ENCODE measurements at places on chromosomes 3 and 15.

DNA sequence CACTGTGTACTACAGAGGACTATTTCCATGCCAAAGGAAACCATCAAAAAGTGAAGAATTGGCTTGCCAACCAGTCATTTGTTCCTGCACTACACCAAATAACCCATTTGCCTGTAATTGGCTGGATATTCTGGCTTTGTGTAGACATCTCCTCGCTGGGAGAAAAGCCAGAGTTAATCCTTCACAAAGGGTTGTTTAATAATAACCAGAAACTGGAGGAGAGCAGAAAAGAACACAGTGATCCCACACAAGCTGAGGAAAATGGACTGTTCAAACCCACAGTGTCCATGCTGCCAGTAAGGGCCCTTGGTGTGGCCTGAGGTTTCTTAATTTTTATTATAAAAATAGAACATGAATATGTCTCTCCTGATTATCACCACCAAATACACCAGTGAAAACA is 294.0 kb downstream of the RORA start:
- no peak for DNase-seq

GRCh38 chr3:115912372-115912771 is 289.1 kb downstream of the GAP43 start:
- DNase-seq, result no peak

- no peak for DNase-seq
Measured at GRCh38 chr3:173411375-173411973, 13.9 kb downstream of the NLGN1 start.

- no peak for DNase-seq
Measured at GRCh38 chr15:98955331-98955730, 52.3 kb downstream of the PGPEP1L start.

- no peak for DNase-seq
Measured at GRCh38 chr3:188262913-188263683, 109.1 kb downstream of the LPP start.

GRCh38 chr3:56985878-56986277 is 74.6 kb upstream of the SPATA12 start:
- DNase-seq, result no peak

GRCh38 chr15:95897651-95898050 is 432.8 kb upstream of the NR2F2 start:
- DNase-seq, result no peak

DNA sequence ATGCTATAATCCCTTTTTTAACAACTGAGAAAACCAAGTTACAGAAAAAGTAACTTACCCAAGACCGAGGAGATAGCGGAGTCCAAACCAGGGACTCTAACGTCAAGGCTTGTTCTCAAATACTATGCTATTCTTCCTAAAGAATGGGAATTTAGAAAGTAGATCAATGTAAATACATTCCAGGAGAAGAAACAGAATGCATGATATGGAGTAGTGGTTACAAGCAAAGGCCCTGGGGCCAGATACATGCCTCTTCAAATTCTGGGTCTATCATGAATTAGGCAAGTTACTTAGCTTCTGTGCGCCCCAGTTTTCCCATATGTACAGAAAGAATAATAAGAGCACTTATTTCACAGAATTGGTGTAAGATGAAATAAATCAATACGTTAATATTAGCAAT is 102.0 kb upstream of the CHMP2B start:
- DNase-seq, result no peak

DNA sequence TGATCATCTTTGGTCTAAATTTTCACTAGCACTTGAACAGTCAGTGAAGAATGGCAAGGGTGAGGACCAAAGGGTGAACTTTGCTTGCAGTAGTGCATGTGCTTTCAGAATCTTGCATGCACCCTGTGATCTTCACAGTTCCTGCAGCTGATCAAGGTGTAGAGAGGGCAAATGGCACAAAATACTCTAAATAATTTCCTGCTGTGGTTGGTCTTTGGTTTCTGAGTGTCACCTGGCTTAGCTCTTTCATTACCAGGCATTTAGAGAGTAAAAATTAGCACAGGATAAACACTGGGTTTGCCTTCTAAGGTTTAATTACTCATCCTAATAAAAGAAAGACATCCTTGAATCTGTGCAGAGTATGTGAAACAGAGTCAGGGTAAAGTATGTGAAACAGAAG is 11.4 kb downstream of the TIPARP start:
- DNase-seq, result no peak

GRCh38 chr3:192273001-192273696 is 454.2 kb downstream of the FGF12 start:
- DNase-seq, result no peak

- no peak for DNase-seq
Measured at GRCh38 chr15:77042955-77043920, 27.7 kb downstream of the TSPAN3 start.

GRCh38 chr15:81575436-81576123 is 201.6 kb upstream of the TMC3 start:
- DNase-seq, result no peak

GRCh38 chr3:30350901-30351300 is 255.5 kb upstream of the TGFBR2 start:
- no peak for DNase-seq

- DNase-seq, result no peak
Measured at GRCh38 chr15:74316141-74316540, 51.3 kb downstream of the CYP11A1 start.

DNA sequence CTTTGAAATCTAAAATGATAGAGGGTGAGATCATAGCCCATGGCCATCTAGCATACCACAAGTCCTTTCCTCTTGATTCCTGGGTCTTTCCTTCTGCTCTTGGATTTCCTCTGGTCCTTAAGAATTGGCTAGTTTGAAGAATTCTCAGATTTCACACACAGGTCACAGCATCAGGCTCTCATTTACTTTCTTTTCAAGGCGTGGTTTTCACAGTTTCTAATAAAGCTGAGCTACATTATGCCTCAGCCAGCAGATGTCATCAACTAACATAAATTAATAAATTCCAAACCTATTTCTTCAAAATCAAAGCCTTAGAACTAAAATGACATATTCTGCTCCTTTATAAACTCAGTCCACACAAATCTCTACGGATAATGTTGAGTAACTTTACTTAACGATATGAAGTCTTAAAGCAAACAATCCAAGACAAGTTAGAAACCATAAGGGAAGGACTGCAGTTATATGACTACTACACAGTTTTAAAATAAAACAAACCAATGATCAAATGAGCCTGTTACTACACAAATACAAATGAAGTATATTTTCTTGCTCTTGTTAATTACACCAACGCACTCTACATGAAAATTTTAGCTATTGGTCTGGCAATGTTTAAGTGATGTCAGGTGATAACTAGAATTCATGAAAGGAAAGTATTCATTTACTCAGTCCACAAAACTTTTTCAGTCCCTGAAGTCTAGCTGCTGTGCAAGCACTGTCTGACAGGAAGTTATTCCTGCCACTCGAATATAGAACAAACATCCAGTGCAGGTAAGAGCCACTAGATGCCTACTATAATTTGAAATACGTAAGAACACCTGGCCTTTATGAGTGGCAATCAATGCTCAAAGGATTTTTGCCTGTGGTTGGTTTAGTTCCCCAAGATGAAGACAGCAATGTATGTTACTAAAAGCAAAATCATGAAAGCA is 9.2 kb downstream of the CCDC14 start:
- DNase-seq, result peak; percentile 49

DNA sequence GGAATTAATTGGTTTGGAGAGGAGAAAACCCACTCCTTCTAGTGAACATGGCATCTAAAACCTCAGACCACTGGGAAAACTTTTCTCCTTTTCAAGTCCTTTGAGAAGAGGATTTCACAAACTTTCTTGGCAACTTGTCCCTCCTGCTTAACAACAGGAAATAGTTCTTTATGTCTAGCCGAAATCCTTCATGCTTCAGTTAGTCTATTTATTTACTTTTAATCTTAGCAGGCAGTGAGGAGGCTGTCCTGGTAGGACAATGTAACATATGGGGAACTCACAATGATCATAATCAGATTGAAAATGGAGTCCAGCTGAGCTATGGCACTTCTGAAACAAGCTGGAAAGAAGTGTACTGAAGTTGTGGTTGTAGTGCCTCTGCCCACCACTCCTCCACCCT is 50.6 kb downstream of the KY start:
- no peak for DNase-seq

GRCh38 chr15:42549032-42549491 is 424 bp downstream of the HAUS2 start:
- DNase-seq, result no peak

DNA sequence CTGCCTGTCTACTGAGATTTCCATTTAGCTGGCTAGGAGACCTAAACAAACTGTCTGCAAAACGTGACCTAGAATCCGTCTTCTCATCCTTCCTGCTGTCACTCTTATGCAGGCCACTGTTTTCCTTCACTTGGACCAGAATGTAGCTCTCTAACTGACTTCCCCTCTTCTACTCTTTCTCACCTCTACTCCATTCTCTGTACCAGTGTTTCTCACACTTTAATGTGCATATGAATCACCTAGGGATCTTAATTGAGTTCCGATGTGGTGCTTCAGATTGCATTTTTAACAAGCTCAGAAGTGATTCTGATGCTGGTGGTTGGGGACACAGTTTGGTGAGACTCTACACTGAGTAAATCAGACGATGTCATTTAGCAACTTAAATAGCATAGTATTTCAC is 1.6 kb upstream of the GBE1 start:
- DNase-seq, result no peak

GRCh38 chr15:77239882-77240608 is 169.1 kb upstream of the TSPAN3 start:
- DNase-seq, result no peak

- no peak for DNase-seq
Measured at GRCh38 chr3:56856752-56857151, 55.0 kb upstream of the ARHGEF3 start.

- peak; percentile 20 for DNase-seq
Measured at GRCh38 chr3:135456108-135456790, 509.3 kb upstream of the PPP2R3A start.

DNA sequence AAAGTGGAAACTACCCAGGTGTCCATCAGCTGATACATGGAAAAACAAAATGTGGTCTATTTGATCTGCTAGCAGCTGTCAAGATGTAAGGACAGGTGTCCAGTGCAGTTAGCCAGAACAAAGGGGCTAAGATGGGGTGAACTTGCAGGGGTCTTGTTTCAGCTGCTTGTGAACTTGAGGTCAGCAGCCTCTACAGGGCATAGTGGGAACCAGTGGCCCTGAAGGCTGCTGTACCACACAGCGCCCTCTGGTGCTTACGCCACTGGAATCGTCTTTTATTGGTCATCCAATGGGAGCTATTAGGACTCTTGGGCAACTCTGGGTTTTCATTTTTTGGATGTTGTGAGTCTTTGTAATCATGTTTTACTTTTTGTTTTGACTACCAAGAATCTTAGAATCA is 62.2 kb upstream of the CTSH start:
- no peak for DNase-seq

GRCh38 chr3:72977060-72977808 is 19.4 kb upstream of the PPP4R2 start:
- no peak for DNase-seq

- DNase-seq, result no peak
Measured at GRCh38 chr3:78604341-78604740, 1163.5 kb downstream of the ROBO1 start.

DNA sequence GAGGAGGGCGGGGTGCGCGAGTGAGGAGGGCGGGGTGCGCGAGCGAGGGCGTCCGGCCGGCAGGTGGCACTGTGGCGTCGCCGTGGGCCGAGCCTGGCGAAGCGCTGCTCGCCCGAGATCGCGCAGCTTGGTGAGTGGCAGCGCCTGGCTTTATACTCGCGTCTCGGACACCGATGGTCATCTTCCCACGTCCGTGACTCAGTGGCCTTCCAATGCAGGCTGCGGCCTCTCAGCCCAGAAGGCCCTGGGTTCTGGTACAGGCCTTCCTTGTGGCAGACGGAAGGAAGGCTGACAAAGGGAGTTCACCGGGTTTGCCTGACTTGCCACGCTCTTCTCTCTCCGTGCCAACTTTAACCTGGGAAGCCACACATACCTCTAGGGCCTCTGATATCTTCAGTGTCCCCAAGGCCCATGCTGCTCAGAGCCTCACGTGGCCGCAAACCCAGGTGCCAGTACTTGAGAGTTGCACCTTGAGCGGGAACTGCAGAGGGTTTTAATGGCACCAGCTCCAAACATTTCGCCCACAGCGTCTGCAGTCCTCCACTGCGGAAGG is 195.3 kb upstream of the LYSMD4 start:
- DNase-seq, result no peak

- DNase-seq, result no peak
Measured at GRCh38 chr3:194828926-194829325, 143.2 kb downstream of the FAM43A start.

- no peak for DNase-seq
Measured at GRCh38 chr15:95267481-95267880, 1036.1 kb downstream of the MCTP2 start.

Measured in NCI-H2107 (cell line).